Naive thymus-derived CD4-positive, alpha-beta T cell (primary cell): ENCODE measurements at places on chromosomes 13 and 19. TPM values are rescaled to one million over a fixed set of nuclear protein-coding genes. Genes with fewer than 3 reads are reported as not detected.
A peak's percentile ranks its signal among the peaks of the same experiment; 100 is the strongest.

Gene KLF5
- 5.5 TPM for total RNA-seq

Gene FCER2
- 0.32 TPM for total RNA-seq

Gene FGF21
- total RNA-seq = not detected

- no peaks in the 10 kb centered on the region for H3K36me3 ChIP-seq
- no peak overlapping the region for H3K27ac ChIP-seq
- no peak for DNase-seq
- H3K27me3 ChIP-seq = no peaks in the 10 kb centered on the region
These were observed 932.0 kb downstream of the SLITRK6 start for GRCh38 chr13:84867246-84867645.

- H3K27ac ChIP-seq = peak overlapping the region; percentile 34
- peak overlapping the region; percentile 22 for H3K4me3 ChIP-seq
These were observed 330.8 kb downstream of the DLEU7 start for GRCh38 chr13:50512474-50513299.

DNA sequence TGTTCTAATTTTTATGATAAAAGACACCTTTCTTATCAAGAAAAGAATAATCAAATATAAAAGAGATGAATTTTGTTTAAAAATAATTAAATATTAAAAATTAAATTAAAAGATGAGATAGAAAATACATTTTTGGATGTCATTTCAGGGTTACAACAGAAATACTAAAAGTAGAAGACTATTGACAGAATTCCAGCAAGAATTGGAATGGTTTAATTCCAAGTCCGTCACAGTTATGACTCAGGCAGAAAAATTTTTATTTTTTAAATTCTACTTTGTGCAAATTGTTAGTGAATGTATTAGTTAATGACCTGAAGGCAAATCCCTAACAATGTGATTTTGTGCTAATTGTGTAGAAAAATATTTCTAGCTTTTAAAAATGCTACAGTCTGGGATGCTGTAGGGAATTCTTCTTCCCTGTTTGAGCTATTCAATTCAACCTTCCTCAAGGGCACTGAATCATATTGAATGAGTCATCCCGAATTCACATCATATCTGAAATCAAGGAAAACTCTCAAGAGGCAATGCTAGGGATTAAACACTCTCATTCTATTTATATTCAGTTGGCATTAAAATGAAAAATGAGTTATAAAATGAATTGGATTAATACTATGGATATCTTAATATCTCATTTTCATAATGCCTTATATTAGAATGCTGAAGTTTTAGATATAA is 633.5 kb upstream of the ATXN8OS start:
- no peak overlapping the region for H3K27ac ChIP-seq
- H3K36me3 ChIP-seq = no peaks in the 10 kb centered on the region
- H3K4me1 ChIP-seq = no peaks in the 10 kb centered on the region
- no peaks in the 10 kb centered on the region for H3K27me3 ChIP-seq

DNA sequence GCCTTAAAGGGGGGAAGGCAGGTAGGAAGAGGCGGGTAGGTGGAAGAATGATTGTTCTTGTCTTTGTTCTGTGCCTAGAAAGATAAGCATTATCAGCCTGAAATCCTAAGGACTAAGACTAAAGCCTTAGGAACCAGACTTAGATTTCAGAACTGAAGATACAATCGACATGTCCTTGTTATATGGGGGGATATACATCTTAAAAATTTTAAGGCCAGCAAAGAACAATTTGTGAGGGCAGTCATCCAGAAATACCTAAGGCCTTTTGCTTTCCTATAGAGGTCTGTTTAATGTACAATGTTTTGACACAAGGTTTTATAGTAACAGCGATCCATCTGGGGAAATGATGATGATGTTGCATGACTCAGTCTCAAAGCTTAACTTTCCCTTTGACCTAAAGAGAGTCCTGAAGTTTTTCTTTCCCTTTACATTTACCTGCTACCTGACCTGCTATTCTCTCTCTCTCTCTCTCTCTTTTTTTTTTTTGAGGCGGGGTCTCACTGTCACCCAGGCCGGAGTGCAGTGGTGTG is 20.2 kb upstream of the CEACAM6 start:
- H3K27ac ChIP-seq = no peak overlapping the region
- no peaks in the 10 kb centered on the region for H3K27me3 ChIP-seq
- H3K4me1 ChIP-seq = no peaks in the 10 kb centered on the region
- no peaks in the 10 kb centered on the region for H3K36me3 ChIP-seq
- DNase-seq = no peak
- no peak overlapping the region for H3K4me3 ChIP-seq

- H3K27ac ChIP-seq = no peak overlapping the region
- H3K4me3 ChIP-seq = no peak overlapping the region
- no peaks in the 10 kb centered on the region for H3K27me3 ChIP-seq
- peak; percentile 8 for DNase-seq
- no peaks in the 10 kb centered on the region for H3K36me3 ChIP-seq
These were observed 46.7 kb downstream of the NOTCH3 start for GRCh38 chr19:15154002-15154612.

DNA sequence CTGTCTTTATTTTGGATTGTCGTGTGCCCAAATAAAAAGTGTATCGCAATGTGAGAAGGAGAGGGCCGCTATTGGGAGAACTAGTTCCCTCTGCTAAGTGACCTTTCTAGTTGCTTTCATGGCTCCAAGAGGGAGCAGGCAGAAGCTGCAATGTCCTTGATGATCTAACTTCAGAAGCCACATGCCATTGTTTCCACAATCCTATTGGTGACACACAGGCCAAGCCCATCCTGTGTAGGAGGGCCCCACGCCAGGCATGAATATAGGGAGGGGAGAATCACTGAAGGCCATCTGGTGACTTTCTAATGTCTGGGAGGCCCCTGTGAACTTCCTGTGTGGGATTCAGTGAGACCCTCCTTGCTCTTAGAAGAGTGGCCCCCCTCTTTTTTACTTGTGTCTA is 47.8 kb upstream of the KPNA3 start:
- no peak overlapping the region for H3K4me3 ChIP-seq
- H3K36me3 ChIP-seq = no peaks in the 10 kb centered on the region
- H3K27me3 ChIP-seq = no peaks in the 10 kb centered on the region

GRCh38 chr19:41424335-41425173 is 2.6 kb downstream of the B3GNT8 start:
- no peak for DNase-seq
- no peaks in the 10 kb centered on the region for H3K27me3 ChIP-seq
- H3K4me1 ChIP-seq = peaks cover 6% of the 10 kb centered on the region
- no peak overlapping the region for H3K4me3 ChIP-seq
- H3K36me3 ChIP-seq = peaks cover 66% of the 10 kb centered on the region
- peak overlapping the region; percentile 19 for H3K27ac ChIP-seq

GRCh38 chr13:89694451-89694850 is 1653.0 kb upstream of the MIR17HG start:
- DNase-seq = no peak
- H3K36me3 ChIP-seq = no peaks in the 10 kb centered on the region
- H3K4me1 ChIP-seq = no peaks in the 10 kb centered on the region
- no peaks in the 10 kb centered on the region for H3K27me3 ChIP-seq

- H3K4me3 ChIP-seq = no peak overlapping the region
- no peaks in the 10 kb centered on the region for H3K27me3 ChIP-seq
- H3K27ac ChIP-seq = no peak overlapping the region
- no peaks in the 10 kb centered on the region for H3K36me3 ChIP-seq
- no peak for DNase-seq
- H3K4me1 ChIP-seq = no peaks in the 10 kb centered on the region
These were observed 168.6 kb downstream of the OXGR1 start for GRCh38 chr13:96825653-96826052.
